AG09309 (cell line): ENCODE measurements at places on chromosomes 12 and 14.

DNA sequence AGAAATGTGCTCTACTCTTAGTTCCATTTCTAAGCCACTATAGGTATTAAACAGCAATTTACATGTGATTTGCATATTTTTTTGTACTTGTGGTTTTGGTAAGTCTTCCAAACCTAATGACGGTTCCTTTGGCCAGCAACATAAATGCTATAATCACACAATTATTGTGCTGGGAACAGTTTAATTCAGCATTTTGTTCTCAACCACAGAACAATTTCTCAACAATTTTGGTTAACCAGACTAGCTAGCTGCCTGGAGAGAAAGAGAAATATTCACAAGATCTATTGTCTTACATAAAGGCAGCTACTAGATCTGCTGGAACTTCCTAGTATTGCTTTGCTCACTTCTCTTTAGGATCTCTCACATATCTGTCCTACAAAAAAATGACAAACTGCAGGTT is 265.3 kb downstream of the SOX5 start:
- DNase-seq, result no peak

- DNase-seq, result no peak
These were observed 7.3 kb downstream of the IFFO1 start for GRCh38 chr12:6548556-6548955.

GRCh38 chr12:69509904-69510827 is 40.0 kb downstream of the FRS2 start:
- no peak for DNase-seq

DNA sequence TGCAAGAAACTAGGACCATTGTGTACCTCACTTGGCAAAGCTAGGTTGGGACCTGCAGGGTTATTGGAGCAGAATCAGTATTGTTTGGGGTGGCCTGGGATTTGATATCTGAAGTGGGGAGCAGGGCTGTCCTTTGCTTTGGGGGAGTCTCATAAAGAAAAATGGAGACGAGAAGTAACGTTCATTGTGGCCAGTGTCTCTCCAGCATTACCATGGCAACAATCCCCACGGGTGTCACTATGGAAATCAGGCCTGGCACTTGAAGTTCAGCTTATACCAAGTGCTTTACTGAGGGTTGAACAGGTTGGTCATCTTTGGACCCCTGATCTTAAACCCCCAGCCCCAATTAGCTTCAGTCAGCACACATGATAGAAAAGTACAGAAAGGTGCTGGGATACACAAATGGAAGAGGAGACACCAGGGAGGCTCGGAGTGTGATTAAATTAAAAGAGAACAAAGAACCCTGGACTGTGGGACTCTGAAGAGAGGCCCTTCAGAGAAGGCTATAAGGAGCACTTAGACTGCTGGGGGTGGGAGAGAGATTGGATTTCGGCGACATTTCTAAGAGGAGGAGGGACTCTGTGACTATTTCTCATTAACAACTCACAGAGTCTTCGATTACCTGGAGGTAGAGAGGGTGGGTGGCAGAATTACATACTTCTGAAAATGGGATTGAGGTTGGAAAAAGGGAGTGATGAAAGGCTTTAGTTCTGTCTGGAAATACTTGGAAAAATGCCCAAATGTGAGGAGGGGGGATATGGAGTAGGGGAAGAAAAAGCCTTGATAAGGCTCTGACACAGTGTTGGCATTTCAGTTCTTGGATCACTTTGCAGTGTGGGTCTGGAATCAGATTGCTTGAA is 3.7 kb downstream of the KIF5A start:
- DNase-seq, result no peak

GRCh38 chr12:49825360-49825970 is 2.7 kb downstream of the NCKAP5L start:
- no peak for DNase-seq

GRCh38 chr12:106415134-106415533 is 57.6 kb downstream of the POLR3B start:
- DNase-seq, result peak; percentile 33
